ENCODE measurements at places on chromosomes 6 and 20.

DNA sequence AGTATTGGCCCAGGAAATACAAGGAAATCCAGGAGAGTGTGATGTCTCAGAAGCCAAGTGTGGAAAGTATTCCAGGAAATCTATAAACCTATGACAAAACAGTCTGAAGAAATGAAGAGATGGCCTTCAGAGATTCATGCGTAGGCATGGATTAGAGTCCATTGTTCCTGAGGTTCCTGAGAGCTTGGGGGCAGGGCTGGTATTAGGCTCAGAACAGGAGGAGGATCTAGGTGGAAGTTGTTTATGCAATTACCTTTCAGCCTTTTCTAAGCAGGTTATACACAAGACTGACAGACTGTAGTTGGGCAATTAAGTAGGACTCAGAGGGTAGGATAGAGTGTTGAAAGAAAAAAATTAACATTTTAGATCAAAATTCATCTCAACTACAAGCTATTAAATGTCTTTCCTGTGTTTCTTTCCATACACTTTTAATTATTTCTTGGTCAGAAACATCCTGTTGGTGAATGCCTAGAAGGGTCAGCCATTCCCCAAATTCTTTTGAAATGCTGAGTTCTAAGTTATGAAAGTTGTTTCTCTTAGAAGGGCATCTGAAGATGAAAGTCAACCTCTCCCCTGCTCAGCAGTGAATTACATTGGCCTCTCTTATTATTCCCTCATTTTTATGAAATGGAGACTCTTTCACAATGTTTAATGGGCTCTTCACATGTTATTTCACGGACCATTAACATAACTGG is 201.2 kb upstream of the MYLIP start:
- no peak for DNase-seq

DNA sequence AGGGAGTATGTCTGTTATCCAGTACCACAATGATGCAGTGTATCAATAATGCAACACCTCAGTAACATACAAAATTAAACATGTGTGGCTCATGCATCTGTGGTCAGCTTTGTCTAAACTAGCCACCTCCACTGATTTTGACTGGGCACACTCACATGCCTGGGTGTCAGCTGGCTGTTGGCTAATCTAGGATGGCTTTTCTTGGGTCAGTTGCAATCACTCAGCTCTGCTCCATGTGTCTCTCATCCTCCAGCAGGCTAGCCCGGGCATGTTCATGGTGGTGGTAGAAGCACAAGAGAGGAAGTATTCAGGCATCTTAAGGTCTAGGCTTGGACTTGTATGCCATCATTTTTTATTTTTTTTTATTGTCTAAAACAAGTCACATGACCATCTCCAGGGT is 59.3 kb upstream of the JAG1 start:
- DNase-seq = no peak

- no peak for DNase-seq
Observed at GRCh38 chr6:46032110-46032998, 16.7 kb upstream of the CLIC5 start.

GRCh38 chr6:141212296-141212695 is 920.4 kb upstream of the GJE1 start:
- no peak for DNase-seq

DNA sequence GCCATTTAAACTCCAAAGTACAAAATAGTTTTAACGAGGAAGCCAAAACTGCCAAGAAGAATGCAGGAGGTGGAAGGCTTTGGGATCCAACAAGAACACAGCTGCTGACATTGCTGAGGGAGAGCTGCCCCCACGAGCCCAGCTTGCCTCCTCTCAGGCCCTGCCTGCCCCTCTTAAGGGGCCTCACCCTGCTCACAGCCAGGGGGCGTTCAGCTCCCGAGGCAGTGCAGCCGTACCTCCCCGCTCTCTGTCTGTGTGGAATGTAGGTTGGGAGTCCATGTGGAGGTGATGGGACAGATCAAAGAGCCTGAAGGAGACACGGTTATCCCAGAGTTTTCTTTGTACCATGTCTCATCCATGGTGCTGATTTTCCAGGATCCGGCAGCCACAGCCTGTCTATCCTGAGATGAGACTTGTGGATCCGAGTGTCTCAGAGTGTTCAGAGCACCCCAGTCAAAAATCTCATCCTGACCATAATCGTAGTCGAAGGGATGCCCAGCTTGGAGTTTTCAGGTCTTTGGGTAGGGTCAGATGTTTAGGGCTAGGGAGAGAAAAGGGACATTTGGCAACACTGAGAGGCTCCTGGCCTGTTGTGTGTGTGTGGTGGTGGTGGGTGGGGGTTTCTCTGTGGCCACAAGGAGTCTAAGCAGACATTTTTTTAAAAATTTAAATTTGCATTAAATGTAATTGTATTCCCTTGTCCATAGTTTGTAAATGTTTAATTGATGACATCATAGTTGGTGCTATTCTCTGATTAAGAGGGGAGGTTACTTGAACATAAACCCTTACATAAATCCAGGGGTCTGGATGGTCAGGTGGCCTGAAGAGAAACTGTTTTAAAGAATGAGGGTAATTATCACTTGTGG is 111.4 kb upstream of the CLDN20 start:
- no peak for DNase-seq

DNA sequence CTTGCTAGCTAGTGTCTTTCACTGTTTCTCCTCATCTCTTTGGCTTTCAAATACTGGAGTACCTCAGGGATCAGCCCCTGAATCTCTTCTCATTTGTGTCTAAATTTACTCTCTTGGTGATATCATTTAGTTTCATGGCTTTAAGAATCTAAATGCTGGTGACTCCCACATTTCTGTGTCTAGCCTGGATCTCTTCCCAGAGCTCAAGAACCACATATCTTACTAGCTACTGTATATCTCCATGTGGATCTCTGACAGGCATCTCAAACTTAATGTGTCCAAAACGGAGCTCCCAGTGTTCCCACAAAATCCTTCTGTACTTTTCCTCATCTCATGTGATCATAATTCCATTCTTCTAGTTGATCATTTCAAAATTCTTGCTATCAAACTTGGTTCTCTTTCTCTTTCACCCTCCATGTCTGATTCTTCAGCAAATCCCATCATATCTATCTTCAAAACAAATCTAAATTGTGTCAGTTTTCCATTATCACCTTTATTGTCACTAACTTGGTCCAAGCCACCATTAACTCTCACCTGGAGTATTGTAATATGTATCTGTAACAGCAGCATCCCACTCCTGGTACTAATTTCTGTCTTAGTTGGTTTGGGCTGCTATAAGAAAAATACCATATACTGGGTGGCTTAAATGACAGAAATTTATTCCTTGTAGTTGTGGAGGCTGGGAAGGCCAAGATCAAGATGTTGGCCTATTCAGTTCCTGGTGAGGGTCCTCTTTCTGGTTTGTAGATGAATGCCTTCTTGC is 45.9 kb downstream of the CCDC170 start:
- DNase-seq = no peak

DNA sequence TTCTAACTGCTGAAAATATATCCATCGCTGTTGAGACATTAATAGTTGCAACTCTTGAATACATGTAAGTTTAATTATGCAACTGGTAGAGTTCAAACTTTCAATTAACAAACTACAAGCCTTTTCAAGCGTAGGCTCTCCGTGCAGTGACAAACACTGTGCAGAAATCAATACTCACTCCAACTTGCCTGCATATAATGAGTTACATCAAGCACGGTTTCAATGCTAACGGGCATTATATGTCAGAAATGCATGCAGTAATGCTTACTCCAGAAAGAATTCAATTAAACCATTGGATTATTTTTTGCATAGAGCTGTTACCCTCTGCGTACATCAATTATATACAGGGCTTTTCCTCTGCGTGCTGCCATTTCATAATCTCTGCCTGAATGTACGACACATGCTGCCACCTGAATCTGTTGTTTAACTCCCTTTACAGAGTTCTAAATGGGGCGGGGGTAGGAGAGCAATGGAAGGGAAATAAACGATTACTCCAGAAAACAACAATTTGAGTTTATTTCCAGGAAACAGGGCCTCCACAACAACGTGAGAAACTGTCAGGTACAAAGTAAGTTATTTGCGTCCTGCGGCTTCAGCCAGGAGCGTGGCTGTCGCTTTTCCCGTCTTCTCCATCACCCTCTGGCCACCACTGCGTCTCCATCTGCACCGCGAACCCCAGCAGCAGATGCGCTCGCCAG is 1.8 kb downstream of the PTPRK start:
- DNase-seq = no peak

DNA sequence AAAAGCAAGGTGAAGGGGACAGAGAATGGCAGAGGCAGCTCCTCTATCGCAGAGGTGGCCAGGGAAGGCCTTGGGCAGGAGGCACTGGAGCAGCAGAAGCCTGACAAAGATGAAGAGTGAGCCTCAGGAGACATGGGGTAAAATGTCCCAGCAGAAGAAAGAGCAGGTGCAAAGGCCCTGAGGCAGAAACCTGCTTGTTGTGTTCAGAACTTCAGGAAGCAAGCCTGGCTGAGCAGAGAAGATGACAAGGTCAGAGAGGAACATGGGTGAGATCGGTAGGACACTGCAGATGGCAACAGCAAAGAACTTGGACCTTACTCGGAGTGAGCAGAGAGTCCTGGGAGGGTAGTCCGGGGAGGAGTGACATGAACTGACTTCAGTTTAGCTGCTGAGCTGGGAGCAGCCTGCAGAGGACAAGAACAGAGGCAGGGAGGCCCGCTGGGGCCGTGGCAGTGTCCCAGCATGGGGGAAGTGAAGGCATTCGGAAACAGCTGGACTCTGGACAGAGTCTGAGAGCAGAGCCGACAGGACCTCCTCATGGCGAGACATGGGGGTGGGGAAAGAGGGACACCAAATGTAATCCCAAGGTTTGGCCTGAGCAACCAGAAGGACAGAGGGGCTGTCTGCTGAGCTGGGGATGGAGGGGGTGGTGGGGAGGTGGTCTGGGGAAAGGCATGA is 106.3 kb downstream of the PREX1 start:
- no peak for DNase-seq

DNA sequence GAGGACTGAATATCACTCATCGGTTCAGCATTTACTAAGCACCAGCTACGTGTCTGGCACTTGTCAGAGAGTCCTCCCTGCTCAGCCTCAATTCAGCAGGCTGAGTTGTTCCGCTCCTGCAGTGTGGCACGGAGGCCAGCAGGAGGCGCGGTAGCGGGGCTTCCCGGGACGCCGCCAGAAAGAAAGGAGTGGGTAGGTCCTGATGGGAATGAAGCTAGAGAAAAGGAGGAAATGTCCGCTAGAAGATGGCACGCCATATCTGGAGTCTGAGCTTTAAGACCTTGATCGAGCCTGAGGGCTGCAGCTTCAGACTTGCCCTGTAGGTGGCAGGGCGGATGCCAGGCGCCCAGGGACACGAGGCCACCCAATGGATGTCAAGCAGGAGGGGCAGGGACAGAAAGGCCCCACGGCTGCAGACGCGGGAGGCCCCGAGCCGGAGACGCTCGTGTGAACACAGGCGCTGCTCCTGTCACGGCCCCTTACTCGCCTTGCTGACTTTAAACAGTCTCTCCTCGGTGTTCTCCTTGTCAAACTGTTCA is 18.7 kb downstream of the SERPINB6 start:
- DNase-seq = no peak

DNA sequence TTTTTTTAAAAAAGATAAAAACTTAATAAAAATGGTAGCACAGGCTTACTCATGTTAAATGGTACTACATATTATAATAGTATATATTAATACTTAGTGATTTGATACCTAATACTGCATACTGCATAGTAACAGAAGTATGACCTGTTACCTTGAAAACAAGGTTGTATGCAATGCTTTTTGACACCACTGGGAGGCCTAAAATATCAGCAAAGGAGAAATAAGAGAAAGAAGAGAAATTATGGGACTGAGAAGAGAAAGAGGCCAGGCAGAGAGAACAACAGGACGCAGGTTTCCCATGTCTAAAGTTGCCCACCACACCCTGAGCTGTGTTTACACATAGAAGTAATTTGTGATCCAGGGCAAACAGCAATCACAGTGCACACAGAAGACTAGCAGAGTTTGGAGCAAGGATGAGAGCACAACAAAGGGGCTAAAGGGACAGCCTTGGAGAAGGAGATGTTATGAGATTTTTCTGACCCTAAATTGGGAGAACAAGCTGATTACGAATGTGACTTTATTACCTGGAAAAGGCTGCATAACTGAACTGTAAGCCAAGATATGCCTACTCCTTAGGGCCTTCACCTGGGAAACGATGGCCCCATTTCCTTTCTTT is 73.2 kb downstream of the ROS1 start:
- no peak for DNase-seq

- no peak for DNase-seq
Observed at GRCh38 chr6:153090241-153090930, 40.7 kb downstream of the RGS17 start.

- DNase-seq = no peak
Observed at GRCh38 chr20:63196768-63197470, 19.0 kb downstream of the YTHDF1 start.

GRCh38 chr6:72267470-72267869 is 354.4 kb upstream of the KCNQ5 start:
- no peak for DNase-seq

- no peak for DNase-seq
Observed at GRCh38 chr6:170087941-170088581, 202.8 kb downstream of the DLL1 start.

DNA sequence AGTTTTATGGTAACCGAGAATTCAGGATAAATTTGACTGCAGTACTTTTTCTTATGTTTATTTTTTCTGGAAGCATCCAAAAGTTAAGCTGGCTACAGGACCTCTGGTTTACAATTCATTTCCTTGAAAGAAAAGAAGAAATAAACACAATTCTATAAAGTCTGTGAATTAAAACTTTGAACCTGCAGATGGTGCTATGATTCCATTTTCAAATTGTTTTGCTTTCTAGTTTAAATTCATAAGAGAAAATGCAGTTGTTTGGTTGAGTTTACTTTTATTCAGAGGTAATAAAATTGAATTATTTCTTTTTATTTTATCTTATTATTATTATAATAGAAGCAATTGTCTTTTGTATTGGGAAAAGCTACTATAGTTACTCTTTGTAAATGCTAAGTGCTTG is 1.8 kb upstream of the VIP start:
- DNase-seq = no peak

DNA sequence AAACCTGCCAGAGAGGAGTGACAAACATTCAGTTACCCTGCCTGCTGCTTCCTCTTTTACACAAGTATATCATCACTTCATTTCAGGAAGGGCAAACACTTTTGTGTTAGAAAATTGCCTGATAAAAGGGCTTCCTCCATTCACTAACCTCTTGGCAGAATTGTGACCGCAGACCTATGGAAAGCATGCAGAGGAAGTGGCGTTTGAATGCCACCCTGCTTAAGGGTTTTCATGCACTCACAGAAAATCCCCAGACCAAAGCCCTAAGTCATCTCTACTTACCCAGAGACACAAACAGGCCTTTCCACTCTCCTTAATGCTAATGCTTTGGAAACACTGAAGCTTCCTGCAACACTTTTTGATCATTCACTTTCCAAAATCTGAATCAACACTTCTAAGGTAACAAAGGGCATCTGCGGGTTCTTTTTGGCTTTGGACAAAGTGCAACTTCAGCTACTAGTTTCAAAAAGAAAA is 22.1 kb upstream of the RALGAPA2 start:
- no peak for DNase-seq

DNA sequence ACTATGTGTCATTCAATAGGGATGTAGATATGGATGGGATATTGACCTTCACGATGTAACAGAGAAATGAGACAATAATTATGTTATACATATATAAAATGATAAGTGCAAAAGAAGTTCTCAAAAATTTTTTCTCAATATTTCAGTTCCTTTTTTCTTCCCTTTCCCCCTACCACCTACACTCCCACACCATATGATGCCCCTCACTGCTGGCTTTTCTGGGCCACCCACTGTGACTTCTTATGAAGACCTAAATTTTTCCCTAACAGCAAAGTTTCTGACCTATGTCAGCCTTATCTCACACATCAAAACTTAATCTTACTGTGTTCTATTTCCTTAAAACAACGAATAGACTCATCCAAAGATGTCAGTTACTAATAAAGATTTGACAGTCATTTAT is 89.9 kb upstream of the MYLIP start:
- no peak for DNase-seq

GRCh38 chr6:47698342-47698787 is at the start of gene ADGRF4:
Gene ADGRF4, plus strand, starts transcription at chr6:47698580. Its CDS starts 8,666 bp downstream, at chr6:47707246.
- DNase-seq = no peak

Data from cortex of kidney (tissue), 1 donor.